NCI-H69 (cell line): ENCODE measurements at places on chromosomes 13 and 19.
A peak's percentile ranks its signal among the peaks of the same experiment; 100 is the strongest.

DNA sequence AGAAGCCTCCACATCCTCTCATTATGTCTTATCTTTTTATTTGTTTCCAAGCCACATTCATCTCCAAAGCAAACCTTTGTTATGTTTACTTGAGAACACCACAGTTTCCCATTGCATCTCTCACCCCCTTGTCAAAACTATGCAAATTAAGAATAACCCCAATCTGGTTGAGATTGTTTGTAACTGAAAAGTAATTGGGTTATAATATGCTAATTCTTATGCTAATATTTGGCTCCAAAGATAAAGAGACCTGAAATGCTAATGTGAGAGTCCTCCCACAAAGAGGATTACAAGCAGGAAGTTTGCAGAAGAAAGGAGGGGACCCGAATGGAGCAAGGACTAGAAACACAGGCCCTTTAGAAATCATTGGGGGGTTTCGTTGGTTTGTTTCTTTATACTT lies 92.9 kb upstream of the UBL3 start:
- no peak for DNase-seq

DNA sequence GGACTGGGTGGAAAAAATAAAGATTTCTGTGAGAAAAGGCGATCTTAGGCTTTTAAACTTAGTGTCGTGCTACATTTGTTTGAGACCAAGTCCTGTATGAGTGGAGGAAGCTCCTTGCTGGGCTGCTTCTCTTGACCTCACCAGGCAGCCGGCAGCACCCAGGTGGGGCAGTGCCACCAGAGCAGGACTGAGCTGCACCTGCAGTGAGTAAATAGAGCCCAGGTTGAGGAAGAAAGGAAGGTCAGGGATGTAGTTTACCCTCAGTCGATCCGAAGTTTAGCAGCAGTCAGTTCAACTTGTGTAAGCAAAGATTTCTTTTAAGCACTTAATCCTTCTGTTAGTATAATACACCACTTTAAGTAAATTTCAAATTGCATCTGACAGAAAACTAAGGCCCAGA lies 13.6 kb downstream of the HNRNPM start:
- peak; percentile 53 for DNase-seq

- DNase-seq: no peak
Measured at GRCh38 chr19:30328096-30328495, 44.1 kb upstream of the ZNF536 start.

- DNase-seq: no peak
Measured at GRCh38 chr13:100529666-100530377, 58.8 kb downstream of the GGACT start.

DNA sequence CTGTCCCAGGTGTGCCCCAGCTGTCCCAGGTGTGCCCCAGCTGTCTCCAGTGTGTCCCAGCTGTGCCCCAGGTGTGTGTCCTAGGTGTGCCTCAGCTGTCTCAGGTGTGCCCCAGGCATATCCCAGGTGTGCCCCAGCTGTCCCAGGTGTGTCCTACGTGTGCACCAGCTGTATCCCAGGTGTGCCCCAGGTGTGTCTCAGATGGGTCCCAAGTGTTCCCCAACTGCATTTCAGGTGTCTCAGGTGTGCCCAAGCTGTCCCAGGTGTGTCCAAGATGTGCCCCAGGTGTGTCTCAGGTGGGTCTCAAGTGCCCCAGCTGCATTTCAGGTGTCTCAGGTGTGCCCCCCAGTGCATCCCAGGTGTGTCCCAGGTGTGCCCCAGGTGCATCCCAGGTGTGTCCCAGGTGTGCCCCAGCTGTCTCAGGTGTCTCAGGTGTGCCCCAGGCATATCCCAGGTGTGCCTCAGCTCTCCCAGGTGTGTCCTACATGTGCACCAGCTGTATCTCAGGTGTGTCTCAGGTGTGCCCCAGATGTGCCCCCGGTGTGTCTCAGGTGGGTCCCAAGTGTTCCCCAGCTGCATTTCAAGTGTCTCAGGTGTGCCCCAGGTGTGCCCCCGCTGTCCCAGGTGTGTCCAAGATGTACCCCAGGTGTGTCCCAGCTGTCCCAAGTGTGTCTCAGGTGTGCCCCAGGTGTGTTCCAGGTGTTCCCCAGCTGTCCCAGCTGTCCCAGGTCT lies 1.3 kb upstream of the GRK1 start:
- DNase-seq: no peak

DNA sequence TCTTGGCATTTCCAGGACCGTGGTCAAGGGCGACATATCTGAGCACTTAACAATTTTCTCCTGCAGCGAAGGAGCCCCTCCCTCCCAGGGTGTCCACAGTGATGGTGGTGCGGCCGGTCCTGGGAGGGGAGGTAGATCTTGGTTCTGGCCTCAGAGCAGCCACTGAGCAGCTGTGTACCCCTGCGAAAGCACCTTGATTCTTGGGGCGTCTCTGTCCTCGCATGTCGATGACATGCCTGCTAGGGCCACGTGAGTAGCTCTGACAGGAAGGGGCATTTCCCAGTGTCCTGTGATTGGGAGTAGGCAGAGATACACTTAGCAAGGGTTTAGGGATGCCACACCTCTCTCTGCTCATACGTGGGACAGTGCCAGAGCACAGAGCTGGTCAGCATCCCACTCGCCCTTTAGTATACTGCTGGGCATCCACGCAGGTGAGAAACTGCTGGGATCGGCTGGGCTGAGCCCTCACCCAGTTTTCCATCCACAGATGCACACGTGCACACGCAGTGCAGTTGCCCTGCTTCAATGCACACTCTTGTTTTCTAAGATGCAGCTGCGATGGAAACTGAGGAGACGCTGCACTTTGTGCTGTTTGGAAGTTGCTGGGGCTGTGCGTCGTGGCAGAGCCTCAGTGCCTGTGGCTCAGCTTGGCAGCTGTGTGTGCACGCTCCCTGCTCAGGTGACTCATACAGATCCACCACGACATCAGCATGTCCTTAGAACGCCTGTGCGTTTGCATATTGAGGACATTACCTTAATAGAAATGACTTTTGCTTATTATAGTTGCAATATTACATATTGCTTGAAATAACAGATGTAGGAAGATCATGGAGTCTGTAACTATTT lies 66.8 kb downstream of the TEX29 start:
- DNase-seq: no peak

- peak; percentile 49 for DNase-seq
Measured at GRCh38 chr13:48531416-48532255, 1.2 kb downstream of the RCBTB2 start.

- no peak for DNase-seq
Measured at GRCh38 chr13:44542361-44542760, 33.8 kb downstream of the TSC22D1 start.

DNA sequence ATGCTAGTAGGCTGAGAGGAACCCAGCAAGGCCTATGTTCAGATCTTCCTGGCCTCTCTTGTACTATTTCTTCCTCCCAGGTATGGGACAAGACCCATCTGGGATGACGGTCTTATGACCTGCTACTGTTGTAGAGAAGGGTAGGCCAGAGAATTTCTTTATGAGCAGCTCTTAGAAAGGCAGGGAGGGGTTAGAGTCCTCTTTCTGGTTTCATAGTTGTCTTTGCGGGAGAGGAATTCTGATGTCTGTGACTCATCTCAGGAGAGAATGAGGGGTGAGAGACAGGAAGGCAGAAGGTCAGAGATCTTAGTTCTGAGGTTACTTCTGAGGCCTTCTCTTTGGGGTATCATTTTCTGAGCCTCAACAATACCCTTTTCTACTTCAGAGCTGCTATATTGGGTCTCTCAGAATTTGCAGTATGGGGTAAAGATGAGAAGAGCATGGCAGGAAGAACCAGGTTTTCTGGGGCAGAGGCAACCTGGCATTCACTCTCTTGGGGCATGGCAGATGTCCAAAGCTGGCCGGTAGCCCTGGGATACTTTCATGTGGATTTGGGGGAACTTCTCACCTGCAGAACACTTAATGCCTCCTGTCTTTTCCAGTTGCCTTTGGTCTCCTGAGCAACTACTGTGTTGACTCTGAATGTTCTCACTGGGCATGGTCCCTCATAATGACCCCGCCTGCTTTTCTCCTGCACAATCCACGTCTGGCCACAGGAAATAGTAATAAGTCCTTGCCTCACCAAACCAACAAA lies 154.4 kb downstream of the GGACT start:
- DNase-seq: no peak

GRCh38 chr13:30844548-30845296 lies 61.3 kb upstream of the MEDAG start:
- no peak for DNase-seq

GRCh38 chr13:109971456-109972090 lies 185.2 kb upstream of the IRS2 start:
- DNase-seq: no peak

DNA sequence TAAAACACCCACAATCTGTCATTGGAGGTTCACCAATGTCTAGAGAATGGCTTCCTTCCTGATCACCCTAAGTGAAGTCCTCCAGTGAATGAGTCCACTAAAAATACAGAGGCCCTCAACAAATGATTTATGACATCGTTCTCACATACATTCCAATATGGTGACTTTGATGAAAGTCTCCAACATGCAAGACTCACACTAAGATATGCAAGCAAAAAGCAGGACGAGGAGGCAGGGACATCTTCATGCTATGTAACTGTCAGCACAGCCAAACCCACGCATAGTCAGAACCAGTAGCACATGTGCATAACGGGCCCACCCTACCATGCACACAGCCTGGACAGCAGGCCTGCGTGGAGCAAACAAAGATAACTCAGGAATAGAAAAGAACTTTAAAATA lies 16.6 kb upstream of the LSM14A start:
- DNase-seq: no peak

- no peak for DNase-seq
Measured at GRCh38 chr13:28056970-28057712, 43.2 kb downstream of the FLT3 start.

GRCh38 chr13:76991432-76991795 lies 467 bp upstream of the CLN5 start:
- DNase-seq: peak; percentile 41

DNA sequence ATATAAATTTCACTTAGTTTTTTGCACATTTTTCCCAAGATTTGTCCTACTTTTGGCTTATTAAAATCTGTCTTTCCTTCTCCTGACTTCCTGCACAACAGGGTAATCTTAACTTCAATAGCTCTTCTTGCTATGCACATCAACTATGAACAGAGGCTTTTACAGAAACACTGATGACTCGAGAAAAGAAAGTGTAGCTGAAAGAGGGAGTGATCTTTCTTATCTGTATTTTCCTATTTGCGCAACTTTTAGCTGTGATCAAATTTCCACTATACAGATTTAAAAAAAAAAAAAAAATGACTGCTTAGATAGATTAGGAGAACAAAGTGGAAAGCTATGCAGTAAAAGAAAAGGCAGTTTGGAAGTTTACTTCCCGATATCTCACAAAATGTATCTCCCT lies 406.9 kb downstream of the LIG4 start:
- DNase-seq: no peak

- DNase-seq: no peak
Measured at GRCh38 chr19:28405346-28405742, 807.6 kb downstream of the UQCRFS1 start.

- no peak for DNase-seq
Measured at GRCh38 chr13:98496479-98496791, 80.5 kb downstream of the STK24 start.

GRCh38 chr13:96020155-96020575 lies 33.0 kb downstream of the UGGT2 start:
- peak; percentile 79 for DNase-seq

- DNase-seq: peak; percentile 86
Measured at GRCh38 chr19:2270423-2271233, 11.3 kb downstream of the PEAK3 start.

GRCh38 chr19:29687244-29687896 lies 22.1 kb downstream of the PLEKHF1 start:
- DNase-seq: peak; percentile 7

GRCh38 chr19:39997638-39998216 lies 867 bp downstream of the ZNF546 start:
- DNase-seq: no peak

GRCh38 chr19:8926341-8926740 lies 83.9 kb downstream of the MUC16 start:
- DNase-seq: no peak

DNA sequence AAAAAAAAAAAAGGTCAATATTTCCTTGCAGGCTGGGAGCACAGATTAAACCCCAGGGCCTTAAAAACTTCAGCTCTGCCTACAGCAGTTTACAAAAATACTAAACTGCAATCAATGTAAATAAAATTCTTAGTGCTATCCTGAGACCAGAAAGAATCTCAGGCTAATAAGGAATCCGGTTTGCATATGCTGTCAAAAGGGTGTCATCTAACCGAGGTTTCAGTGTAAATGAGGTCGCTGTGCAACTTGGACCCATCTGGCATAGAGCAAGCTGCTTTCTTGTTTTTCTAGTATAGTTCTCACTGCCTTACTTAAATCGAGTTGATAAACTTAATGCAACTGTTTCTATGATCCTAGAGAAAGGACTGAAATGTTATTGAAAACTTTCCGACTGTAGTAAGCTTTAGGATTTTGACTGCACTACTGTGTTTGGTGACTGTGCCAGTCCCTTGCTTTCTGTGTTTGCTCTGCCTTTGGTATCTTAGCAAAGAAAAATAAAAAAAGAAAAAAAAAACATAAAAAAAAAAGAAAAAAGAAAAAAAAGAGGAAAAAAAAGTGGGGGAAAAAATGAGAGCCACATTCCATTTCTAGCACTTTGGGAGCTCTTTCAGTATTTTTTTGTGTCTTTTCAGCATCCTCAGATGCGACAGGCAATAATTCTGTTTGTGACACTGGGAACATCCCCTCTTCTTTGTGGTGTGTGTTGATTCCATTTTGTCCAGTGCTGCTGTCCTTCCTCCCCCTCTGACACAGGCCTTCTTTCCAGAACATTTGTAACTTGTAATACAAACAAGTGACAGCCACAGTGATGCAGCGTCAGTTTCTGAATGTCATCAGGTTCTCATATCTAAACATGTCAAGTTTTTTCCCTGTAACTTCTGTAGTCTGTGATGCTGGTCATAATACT lies 340.5 kb downstream of the ZNF536 start:
- no peak for DNase-seq

DNA sequence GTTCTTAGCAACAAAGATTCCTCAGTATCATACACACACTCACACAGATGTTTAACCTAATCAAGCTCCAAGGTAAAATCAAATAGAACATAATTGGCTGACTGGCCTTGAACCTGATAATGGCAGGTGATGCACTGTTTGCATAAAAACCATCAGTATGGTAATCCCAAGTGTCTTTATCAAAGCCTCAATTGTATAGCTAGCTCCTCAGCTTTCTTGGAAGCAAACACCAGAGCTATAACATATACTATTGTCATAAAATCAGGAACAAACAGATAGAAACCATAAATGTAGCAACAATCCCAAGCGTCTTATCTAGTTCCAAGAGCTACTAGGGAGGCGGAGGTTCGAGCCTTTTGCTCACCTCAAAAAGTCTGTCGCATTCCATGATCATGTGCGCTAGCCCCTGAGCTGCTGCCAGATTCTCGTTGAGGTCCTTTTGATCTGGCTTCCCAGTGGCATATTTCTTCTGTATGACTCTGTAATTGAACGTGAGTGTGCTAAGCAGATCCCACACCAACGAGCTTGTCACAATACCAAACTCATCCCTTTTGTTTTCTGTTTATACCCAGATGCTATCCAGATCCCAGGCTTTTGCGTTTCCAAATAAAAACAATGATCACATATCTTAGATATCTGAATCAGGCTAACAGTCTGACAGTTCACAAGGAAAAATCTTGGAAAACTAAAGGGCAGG lies 95.3 kb downstream of the KL start:
- DNase-seq: peak; percentile 66

GRCh38 chr19:2507109-2507508 lies 31.2 kb downstream of the GADD45B start:
- DNase-seq: peak; percentile 94

- no peak for DNase-seq
Measured at GRCh38 chr19:44176590-44176989, 11.7 kb downstream of the ZNF226 start.
